A549 (cell line): ENCODE measurements at places on chromosomes 1 and 21. TPM values are rescaled to one million over a fixed set of nuclear protein-coding genes. Genes with fewer than 3 reads are reported as not detected.

The C1orf87 gene
- polyA plus RNA-seq, result not detected in 3 replicates

The ERICH3 gene
- polyA plus RNA-seq, result not detected in 3 replicates

The HSD3B2 gene
- not detected in 3 replicates for polyA plus RNA-seq

The LEMD1 gene
- polyA plus RNA-seq, result 0.18 to 0.26 TPM in 2 of 3 replicates, not detected in the other

The OR2L13 gene
- not detected in 3 replicates for polyA plus RNA-seq

The FMO2 gene
- polyA plus RNA-seq, result not detected in 3 replicates

The PRAMEF33 gene
- not detected in 3 replicates for polyA plus RNA-seq

The CYP4B1 gene
- not detected in 3 replicates for polyA plus RNA-seq

The CHAF1B gene
- polyA plus RNA-seq, result 12.9 to 13.3 TPM (median 13.3 TPM) in 3 replicates

The NBL1 gene
- 16.3 to 19.9 TPM (median 16.3 TPM) in 3 replicates for polyA plus RNA-seq

The TMEM125 gene
- not detected in 3 replicates for polyA plus RNA-seq
